ENCODE measurements at places on chromosomes 12 and 14.

DNA sequence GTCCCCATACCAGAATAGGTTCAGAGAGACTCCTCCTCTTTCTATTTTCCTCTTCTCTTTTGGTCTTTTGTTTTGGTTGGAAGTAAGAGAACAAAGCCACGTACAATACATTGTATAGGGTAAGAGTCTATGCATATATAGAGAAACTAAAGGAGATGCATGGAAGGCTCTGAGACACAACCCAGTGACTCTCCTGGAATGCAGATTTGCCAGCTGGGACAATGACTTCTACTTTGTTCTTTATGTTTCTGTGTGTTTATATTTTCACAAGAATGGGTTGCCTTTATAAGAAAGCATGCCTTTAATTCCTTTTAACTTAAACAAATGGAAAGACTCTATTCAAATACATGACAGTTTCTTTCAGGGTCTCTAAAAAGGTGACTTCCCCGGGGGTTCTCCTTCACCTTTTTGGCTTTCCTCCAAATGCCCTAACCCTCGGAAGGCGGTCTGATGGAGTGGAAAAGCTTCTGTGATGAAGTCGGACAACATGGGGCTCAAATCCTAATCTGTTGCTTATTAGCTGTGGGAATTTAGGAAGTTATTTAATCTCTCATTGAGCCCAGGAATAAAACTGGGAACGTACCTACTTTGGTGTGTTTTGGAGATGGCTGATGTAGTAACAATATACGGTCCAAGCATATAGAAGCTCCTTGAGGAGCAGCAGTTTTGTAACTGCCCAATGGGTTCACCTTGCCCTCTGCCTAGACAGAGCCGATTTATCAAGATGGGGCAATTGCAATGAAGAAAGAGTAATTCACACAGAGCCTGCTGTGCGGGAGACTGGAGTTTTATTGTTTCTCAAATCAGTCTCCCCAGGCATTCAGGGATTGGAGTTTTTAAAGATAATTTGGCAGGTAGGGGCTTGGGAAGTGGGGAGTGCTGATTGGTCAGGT is 9.1 kb upstream of the SERPINA1 start:
- no peak for DNase-seq

DNA sequence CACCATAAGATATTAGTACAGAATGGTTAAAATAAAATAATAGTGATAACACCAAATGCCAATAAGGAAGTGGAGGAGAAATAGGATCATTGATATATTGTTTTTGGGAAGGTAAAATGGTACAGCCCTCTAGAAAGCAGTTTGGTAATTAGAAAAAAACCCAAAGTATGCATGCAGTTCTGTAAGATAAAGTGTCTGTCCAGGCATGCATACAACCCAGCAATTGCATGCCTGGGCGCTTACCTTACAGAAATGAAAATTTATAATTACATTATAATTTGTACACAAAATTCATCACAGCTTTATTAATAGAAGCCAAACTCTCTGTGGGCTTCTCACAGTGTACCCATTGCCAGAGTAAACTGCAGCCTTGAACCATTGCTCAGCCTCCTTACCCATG is 124.7 kb downstream of the TTC6 start:
- no peak for DNase-seq

- no peak for DNase-seq
Measured at GRCh38 chr14:61780125-61780524, 17.9 kb downstream of the SNAPC1 start.

GRCh38 chr12:71871116-71871515 is 31.6 kb downstream of the TBC1D15 start:
- DNase-seq: peak; percentile 45

DNA sequence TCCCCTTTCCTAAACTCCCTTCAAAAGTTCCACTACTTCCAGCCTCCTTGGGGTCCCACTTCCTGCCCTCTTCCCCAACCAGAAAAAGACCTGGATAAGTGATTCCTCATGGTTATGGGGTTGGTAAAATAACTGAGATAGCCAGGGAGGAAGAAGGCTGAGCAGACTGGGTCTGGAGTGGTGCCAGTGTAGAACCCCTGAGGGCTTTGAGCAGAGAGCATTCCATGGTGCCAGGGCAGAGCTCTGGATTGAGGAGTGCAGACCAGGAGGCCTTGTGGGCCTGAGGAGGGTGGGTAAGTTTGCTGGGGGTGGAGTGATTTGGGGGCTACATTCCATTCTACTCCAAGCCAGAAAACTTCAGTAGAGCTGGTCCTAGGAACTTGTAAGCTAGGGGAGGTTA is 9.5 kb upstream of the CISTR start:
- no peak for DNase-seq

GRCh38 chr14:91585856-91586255 is 75.7 kb upstream of the PPP4R3A start:
- no peak for DNase-seq

DNA sequence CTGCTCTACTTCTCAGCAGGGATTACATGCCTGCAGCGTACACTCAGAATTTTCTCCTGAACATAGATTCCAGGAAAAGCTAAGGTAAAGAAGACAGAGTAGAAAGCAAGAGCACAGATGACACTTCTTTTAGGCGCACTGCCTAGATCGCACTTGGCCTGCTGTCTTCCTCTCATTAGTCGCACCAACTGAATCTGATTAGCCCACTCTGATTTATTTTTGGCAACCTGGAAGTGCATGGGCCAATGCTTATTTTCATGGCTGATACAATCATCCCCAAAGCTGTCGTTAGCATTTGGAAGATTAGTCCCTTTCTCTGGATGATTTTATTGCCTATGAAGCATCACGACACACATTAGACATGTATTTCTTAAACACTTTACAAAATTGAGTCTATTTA is 152.5 kb downstream of the PTPRO start:
- DNase-seq: no peak

- DNase-seq: no peak
Measured at GRCh38 chr12:82857276-82857675, 170.6 kb downstream of the TMTC2 start.

GRCh38 chr12:26896913-26897312 is 40.9 kb downstream of the INTS13 start:
- no peak for DNase-seq

DNA sequence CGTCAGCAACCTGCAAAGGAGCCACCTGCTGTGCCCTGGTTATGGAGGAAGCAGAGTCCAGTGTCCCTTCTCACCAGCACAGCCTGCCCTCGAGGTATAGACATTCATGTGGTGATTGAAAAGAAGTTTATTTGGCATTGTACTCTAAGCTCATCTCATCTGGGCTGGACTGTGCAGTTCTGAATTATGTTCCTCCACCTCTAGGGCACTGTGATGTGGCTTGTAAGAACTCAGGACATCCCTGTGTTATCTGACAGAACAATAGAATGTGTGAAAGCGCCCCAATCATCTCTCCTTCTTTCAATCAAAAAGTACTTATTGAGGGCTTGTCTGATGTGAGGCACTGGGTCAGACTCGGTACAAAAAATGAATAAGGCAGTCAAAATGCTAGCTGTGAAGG is 140.1 kb downstream of the DHRS2 start:
- DNase-seq: no peak

- no peak for DNase-seq
Measured at GRCh38 chr12:64385019-64385418, 5.5 kb downstream of the C12orf56 start.
